ENCODE measurements at places on chromosomes 16 and 17.

DNA sequence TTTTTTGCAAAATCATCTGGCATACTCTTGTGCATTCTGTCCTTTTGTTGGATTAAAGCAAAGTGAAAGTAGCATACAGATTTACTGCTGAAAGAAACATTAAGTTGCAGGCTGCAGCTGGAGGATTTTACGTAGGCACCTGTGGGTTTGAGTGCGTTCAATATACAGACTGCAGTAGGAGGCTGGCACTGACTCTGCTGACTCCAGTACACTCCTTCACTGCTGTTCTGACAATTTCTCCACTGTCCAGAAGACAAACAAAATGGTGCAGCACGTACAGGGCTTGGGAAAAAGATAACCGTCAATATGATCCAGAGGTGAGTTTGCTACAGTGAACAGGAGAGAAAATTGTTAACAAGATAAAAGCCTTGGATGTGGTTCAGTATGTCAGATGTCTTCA, 73.3 kb downstream of the TANC2 start:
- DNase-seq: no peak

GRCh38 chr16:1019231-1020090, 37.9 kb downstream of the SOX8 start:
- no peak for DNase-seq

GRCh38 chr17:48162946-48163506, 55.5 kb downstream of the SNX11 start:
- no peak for DNase-seq

GRCh38 chr17:36747861-36748260, 146.5 kb downstream of the MRM1 start:
- no peak for DNase-seq

Data from activated T-cell treated with anti-CD3 and anti-CD28 coated beads for 24 hours (primary cell).